ENCODE measurements at places on chromosomes 6 and 20. TPM values are rescaled to one million over a fixed set of nuclear protein-coding genes. Genes with fewer than 3 reads are reported as not detected.

DNA sequence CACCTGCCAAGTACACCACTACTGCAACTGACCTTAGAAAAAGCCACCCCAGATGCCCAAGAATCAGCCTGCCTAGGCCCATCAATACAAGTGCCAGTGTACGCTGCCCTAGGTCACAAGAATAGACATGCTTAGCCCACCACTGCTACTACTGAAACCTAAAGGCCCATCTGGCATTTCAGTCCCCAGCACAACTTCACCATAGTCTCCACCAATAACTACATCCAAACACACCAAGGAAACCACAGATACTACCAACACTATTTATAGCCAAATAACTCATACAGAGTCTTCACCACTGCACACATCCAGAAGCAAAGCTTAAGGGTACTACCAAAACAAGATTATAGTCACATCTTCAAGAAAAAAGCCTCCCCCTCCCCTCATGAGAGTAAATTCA is 28.2 kb downstream of the TREML4 start:
- H3K27ac ChIP-seq = no peak overlapping the region
- DNase-seq = no peak
- H3K4me1 ChIP-seq = peaks cover 8% of the 10 kb centered on the region
- H3K27me3 ChIP-seq = peaks cover 2% of the 10 kb centered on the region

Gene CST7
- 49.3 TPM for total RNA-seq

DNA sequence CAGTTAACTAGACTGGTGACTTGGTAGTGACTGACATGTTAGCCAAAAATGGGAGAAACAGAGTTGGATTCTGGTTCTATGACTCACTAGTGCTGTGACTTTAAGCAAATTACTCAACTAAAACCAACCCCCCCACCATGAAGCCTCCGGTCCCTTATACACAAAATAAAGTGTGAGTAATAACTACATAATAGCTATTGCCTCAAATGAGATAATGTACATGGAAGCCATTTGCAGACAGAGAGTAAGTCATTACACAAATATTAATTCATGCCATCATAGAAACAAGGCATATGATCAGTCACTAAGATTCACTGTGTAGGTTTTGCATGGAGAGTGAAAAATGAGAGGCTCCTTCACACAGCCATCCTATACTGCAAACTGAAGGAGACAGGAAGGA is 111.9 kb downstream of the HIVEP2 start:
- H3K4me1 ChIP-seq = peaks cover 85% of the 10 kb centered on the region
- H3K4me3 ChIP-seq = peak overlapping the region; percentile 39

- no peaks in the 10 kb centered on the region for H3K36me3 ChIP-seq
- no peak overlapping the region for H3K27ac ChIP-seq
- H3K27me3 ChIP-seq = peaks cover 24% of the 10 kb centered on the region
- no peak overlapping the region for H3K4me3 ChIP-seq
- DNase-seq = no peak
These were observed 252.7 kb downstream of the BMP7 start for GRCh38 chr20:57013741-57014140.

GRCh38 chr6:11346516-11346915 is 114.0 kb upstream of the NEDD9 start:
- no peak overlapping the region for H3K4me3 ChIP-seq
- no peak for DNase-seq
- H3K36me3 ChIP-seq = peaks cover 69% of the 10 kb centered on the region
- peaks cover 91% of the 10 kb centered on the region for H3K4me1 ChIP-seq
- H3K27me3 ChIP-seq = no peaks in the 10 kb centered on the region

GRCh38 chr6:158043008-158043407 is 61.3 kb downstream of the SYNJ2 start:
- no peak overlapping the region for H3K27ac ChIP-seq
- no peaks in the 10 kb centered on the region for H3K27me3 ChIP-seq
- H3K4me3 ChIP-seq = no peak overlapping the region
- H3K4me1 ChIP-seq = peaks cover 51% of the 10 kb centered on the region

- H3K36me3 ChIP-seq = peaks cover 2% of the 10 kb centered on the region
- DNase-seq = no peak
- no peaks in the 10 kb centered on the region for H3K4me1 ChIP-seq
- peaks cover 7% of the 10 kb centered on the region for H3K27me3 ChIP-seq
- H3K27ac ChIP-seq = no peak overlapping the region
These were observed 188.2 kb downstream of the ERMARD start for GRCh38 chr6:169939554-169940164.

Gene CCN2
- not detected for total RNA-seq

Gene KIAA1755
- not detected for total RNA-seq

DNA sequence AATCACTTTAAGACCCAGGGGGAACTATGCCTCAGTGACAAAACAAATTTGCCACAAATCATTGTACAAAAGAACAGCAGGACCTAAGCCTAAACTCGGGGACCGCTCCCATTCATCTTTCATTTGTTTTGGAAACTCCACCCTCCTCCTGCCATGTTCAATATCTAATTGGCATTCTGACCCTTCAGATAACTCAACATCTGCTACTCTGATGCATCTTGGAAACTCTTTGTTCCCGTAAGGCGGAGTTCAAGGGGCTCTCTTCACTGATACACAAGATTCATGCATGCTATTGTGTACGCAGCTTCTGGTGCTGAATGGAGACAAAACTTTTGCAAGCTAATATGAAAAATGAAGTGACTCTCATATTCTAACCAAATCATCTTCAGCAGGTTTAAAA is 187.6 kb downstream of the ZFP64 start:
- H3K4me1 ChIP-seq = no peaks in the 10 kb centered on the region
- no peak overlapping the region for H3K4me3 ChIP-seq
- H3K36me3 ChIP-seq = no peaks in the 10 kb centered on the region
- DNase-seq = no peak
- no peak overlapping the region for H3K27ac ChIP-seq

Gene PTCRA
- not detected for total RNA-seq

Gene KHDC1L
- not detected for total RNA-seq

- no peak overlapping the region for H3K4me3 ChIP-seq
- no peaks in the 10 kb centered on the region for H3K36me3 ChIP-seq
- H3K4me1 ChIP-seq = peaks cover 1% of the 10 kb centered on the region
- peaks cover 10% of the 10 kb centered on the region for H3K27me3 ChIP-seq
These were observed 79.9 kb downstream of the FNDC1 start for GRCh38 chr6:159249128-159249527.

DNA sequence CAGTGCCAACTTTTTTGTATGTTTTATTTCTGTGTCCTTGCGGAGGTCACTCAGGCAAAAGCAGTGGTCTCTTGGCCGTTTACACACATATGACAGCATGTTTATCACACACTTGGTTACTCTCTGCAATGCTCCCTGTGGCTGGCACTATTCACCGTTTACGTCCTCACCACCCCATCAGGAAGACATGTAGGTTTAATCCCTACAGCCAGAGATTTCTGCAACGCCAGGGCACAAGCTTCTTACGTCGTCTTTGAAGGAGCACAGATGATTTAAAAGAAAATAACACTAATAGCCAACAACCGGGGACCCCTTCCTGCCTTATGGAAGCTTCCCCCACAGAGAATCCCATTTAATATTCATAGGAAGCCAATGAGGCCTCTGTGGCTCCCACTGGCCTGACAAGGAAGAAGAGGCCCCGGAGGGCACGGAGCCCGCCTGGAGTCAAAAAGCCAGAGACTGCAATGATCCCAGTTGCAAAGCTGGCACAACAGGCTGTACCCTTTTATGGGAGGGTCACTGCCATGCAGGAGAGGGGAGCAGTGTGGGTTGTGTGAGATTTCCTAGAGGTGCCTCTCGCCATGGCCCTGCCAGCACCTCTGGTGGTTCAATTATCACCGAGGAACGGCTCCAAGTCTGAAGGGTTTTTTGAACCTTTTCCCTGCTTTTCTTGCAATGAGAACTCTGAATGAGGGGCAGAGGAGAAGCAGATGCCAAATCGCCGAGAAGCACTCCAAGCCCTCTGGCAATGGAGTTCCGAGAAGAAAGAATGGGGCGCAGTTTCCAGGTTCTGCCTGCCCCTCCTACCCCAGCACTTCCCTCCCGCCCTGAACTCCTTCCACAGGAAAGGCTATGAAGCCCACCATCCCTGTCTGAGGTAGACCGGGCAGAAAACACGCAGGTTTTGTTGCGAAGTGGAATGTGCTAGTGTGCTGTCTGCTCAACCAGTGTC is 96.2 kb downstream of the THBS2 start:
- H3K4me3 ChIP-seq = no peak overlapping the region
- no peaks in the 10 kb centered on the region for H3K36me3 ChIP-seq
- peaks cover 21% of the 10 kb centered on the region for H3K27me3 ChIP-seq
- no peak overlapping the region for H3K27ac ChIP-seq
- no peak for DNase-seq
- H3K4me1 ChIP-seq = no peaks in the 10 kb centered on the region

Gene POU5F1
- total RNA-seq = not detected

GRCh38 chr6:48782225-48782624 is 671.2 kb upstream of the PTCHD4 start:
- H3K4me3 ChIP-seq = no peak overlapping the region
- no peaks in the 10 kb centered on the region for H3K27me3 ChIP-seq
- DNase-seq = no peak
- H3K27ac ChIP-seq = no peak overlapping the region

Data from activated CD8-positive, alpha-beta T cell treated with anti-CD3 and anti-CD28 coated beads for 36 hours (primary cell).